Naive thymus-derived CD8-positive, alpha-beta T cell (primary cell): ENCODE measurements at places on chromosomes 12 and 14. TPM values are rescaled to one million over a fixed set of nuclear protein-coding genes. Genes with fewer than 3 reads are reported as not detected.

The ZNF605 gene
- 17.4 TPM for total RNA-seq

The ANHX gene
- total RNA-seq, result not detected

The SLC17A8 gene
- total RNA-seq, result not detected

The C12orf54 gene
- not detected for total RNA-seq

The CD163L1 gene
- total RNA-seq, result 0.33 TPM

The BCL2L14 gene
- total RNA-seq, result not detected

The ABHD12B gene
- total RNA-seq, result not detected

The GPRC5A gene
- total RNA-seq, result not detected

The DNAI7 gene
- total RNA-seq, result 0.82 TPM

- peaks cover 1% of the 10 kb centered on the region for H3K36me3 ChIP-seq
- no peak for DNase-seq
- H3K4me1 ChIP-seq, result peaks cover 35% of the 10 kb centered on the region
These were observed 39.1 kb upstream of the GZMB start for GRCh38 chr14:24673059-24673458.

GRCh38 chr12:53098354-53098981 lies 1.0 kb downstream of the IGFBP6 start:
- peak overlapping the region; percentile 82 for H3K27ac ChIP-seq
- peaks cover 2% of the 10 kb centered on the region for H3K36me3 ChIP-seq
- H3K4me3 ChIP-seq, result peak overlapping the region; percentile 80

DNA sequence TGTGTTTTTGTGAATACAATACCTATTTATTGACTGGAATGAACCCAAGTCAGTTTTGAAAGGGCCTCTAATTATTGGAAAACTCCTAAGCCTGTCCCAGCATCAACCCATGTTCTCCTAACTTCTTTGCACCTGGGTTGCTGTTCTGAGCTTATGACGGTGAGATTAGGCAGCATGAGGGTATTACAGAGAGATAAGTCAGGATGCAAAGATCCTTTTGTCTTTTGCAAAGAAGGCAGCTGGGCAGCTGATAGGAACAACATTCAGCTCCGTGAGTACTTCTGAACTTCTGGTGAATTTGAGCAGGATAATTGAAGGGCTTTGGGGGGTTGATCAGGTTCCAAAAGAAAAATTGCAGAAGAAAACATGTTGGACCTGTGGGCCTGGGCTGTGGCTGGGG lies at the start of gene PDE6H:
PDE6H (plus strand) TSS at position 227 of the 400 bp plus-strand sequence. CDS start 4,971 bp downstream, outside the sequence.
- DNase-seq, result no peak
- H3K27me3 ChIP-seq, result no peaks in the 10 kb centered on the region
- no peaks in the 10 kb centered on the region for H3K36me3 ChIP-seq
- H3K4me1 ChIP-seq, result peaks cover 59% of the 10 kb centered on the region

GRCh38 chr14:97453991-97454390 lies 656.8 kb downstream of the VRK1 start:
- no peak overlapping the region for H3K4me3 ChIP-seq
- peaks cover 18% of the 10 kb centered on the region for H3K4me1 ChIP-seq

GRCh38 chr12:107488666-107489065 lies 196.9 kb upstream of the PWP1 start:
- H3K36me3 ChIP-seq, result no peaks in the 10 kb centered on the region
- H3K4me3 ChIP-seq, result no peak overlapping the region
- H3K4me1 ChIP-seq, result peaks cover 88% of the 10 kb centered on the region
- H3K27ac ChIP-seq, result no peak overlapping the region

GRCh38 chr14:35140718-35141581 lies 18.6 kb downstream of the PRORP start:
- H3K4me1 ChIP-seq, result peaks cover 8% of the 10 kb centered on the region
- no peak for DNase-seq
- H3K36me3 ChIP-seq, result peaks cover 3% of the 10 kb centered on the region
- no peaks in the 10 kb centered on the region for H3K27me3 ChIP-seq
- no peak overlapping the region for H3K27ac ChIP-seq

- H3K4me1 ChIP-seq, result no peaks in the 10 kb centered on the region
- no peaks in the 10 kb centered on the region for H3K36me3 ChIP-seq
- H3K4me3 ChIP-seq, result no peak overlapping the region
- H3K27me3 ChIP-seq, result peaks cover 6% of the 10 kb centered on the region
- DNase-seq, result no peak
These were observed 228.4 kb upstream of the OTX2 start for GRCh38 chr14:57038689-57039088.

GRCh38 chr12:31600252-31600651 lies 9.3 kb upstream of the DENND5B start:
- H3K27me3 ChIP-seq, result peaks cover 19% of the 10 kb centered on the region
- H3K4me3 ChIP-seq, result no peak overlapping the region
- no peak for DNase-seq
- no peaks in the 10 kb centered on the region for H3K36me3 ChIP-seq
- no peak overlapping the region for H3K27ac ChIP-seq
- H3K4me1 ChIP-seq, result no peaks in the 10 kb centered on the region

- peak overlapping the region; percentile 96 for H3K27ac ChIP-seq
- peaks cover 58% of the 10 kb centered on the region for H3K4me1 ChIP-seq
- H3K27me3 ChIP-seq, result no peaks in the 10 kb centered on the region
- DNase-seq, result no peak
- peaks cover 94% of the 10 kb centered on the region for H3K36me3 ChIP-seq
These were observed 44.4 kb downstream of the EVL start for GRCh38 chr14:100109594-100109955.

DNA sequence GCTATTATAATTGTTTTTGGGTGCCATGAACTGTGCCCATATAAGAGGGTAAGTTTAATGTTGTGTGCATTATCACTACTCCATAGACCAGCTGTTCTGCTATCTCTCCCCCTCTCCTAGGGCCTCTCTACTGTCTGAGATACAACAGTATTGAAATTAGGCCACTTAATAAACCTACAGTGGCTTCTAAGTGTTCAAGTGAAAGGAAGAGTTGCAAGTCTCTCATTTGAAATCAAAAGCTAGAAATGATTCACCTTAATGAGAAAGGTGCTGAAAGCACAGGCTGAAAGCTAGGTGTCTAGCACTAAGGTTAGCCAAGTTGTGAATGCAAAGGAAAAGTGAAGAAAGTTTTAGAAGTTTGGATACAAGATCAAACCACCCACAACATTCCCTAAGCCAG lies 168.0 kb downstream of the SLC16A7 start:
- H3K27me3 ChIP-seq, result no peaks in the 10 kb centered on the region
- H3K4me3 ChIP-seq, result no peak overlapping the region
- peaks cover 18% of the 10 kb centered on the region for H3K36me3 ChIP-seq
- peaks cover 6% of the 10 kb centered on the region for H3K4me1 ChIP-seq

DNA sequence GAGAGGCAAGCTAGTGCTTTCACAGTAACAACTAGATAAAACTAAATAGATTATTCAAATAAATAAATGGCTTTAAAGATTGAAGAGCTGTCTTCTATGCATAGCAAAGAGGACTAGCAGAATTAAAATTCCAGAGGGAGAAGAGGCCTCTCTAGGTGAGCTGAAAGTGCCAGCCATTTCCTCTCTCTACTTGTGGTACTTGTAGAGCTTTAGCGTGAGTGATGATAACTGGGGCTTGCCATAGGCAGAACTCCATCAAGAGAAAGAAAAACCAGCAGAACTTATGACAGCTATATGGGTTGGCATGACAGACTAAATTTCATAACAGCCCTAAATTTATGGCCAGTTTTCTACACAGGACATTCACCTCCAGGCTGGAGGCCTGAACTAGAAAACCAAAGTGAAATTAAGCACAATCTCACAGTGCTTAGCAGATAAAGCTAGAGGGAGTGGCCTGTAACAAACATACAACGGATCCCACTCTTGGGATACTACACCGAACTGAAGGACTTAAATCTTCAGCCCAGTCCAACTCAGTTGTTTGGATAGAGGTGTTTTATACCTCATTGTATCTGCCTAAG lies 11.0 kb downstream of the SPTLC2 start:
- DNase-seq, result no peak
- no peak overlapping the region for H3K27ac ChIP-seq

GRCh38 chr12:107169200-107169599 lies 75.9 kb upstream of the CRY1 start:
- DNase-seq, result no peak
- H3K4me3 ChIP-seq, result no peak overlapping the region
- H3K36me3 ChIP-seq, result no peaks in the 10 kb centered on the region
- no peak overlapping the region for H3K27ac ChIP-seq
- no peaks in the 10 kb centered on the region for H3K4me1 ChIP-seq

DNA sequence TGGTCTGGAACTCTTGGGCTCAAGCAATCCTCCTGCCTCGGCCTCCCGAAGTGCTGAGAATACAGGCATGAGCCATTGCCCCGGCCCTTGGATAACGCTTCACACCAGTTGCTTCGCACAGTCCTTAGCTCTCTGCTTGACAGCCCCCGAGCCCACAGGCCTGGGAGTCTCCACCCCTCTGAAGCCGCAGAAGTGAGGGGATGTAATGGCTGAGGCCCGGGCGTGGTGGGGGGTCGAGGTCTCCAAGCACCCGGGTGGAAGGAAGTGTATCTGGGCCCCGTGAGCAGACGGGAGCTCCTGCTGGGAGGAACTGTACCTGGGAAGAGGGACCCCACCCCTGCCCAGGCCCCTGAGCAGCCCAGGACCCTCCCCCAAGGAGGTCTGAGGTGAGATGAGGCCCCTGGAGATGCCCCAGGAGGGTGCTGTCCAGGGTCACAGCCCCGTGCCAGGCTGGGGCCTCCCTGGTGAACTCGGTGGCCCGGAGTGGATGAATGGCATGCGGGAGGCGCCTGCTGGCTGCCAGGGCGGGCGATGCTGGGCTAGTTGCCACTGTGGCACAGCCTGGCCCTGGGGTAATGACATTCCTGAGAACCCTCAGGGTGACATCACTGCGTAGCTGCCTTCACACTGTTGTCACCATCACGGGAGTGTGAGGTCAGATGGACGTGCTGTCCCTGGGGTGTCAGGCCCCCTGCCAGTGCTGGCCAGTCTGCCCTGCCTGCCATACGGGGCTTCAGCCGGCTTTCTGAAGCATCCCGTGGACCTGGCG lies 48.9 kb downstream of the KIF26A start:
- peaks cover 4% of the 10 kb centered on the region for H3K27me3 ChIP-seq
- DNase-seq, result no peak
- no peaks in the 10 kb centered on the region for H3K36me3 ChIP-seq

GRCh38 chr12:132695431-132695830 lies 8.0 kb downstream of the PXMP2 start:
- peaks cover 3% of the 10 kb centered on the region for H3K4me1 ChIP-seq
- no peak overlapping the region for H3K4me3 ChIP-seq
- DNase-seq, result no peak
- H3K27me3 ChIP-seq, result no peaks in the 10 kb centered on the region

DNA sequence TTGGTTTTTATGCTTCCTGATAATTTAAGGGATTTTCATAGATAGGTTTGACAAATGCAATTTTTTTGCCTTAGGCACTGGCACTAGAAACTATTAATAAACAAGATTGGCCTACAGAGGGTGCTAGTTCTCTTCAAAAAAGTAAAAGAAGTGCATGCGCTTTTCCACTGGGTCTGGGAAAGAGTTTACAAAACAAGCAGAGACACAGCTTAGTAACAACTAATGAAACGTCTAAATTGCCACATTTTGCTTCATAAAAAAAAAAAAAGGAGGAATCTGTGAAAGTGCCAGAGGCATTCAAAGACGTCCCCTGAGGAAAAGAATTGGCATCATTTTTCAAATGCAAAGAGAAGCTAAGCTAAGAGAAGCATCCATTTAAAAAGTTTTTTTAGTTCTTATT lies 58.3 kb upstream of the EEA1 start:
- peaks cover 11% of the 10 kb centered on the region for H3K4me1 ChIP-seq
- H3K4me3 ChIP-seq, result no peak overlapping the region
- H3K27me3 ChIP-seq, result peaks cover 6% of the 10 kb centered on the region
- DNase-seq, result peak; percentile 61
- no peak overlapping the region for H3K27ac ChIP-seq
- no peaks in the 10 kb centered on the region for H3K36me3 ChIP-seq

- no peak for DNase-seq
- H3K27ac ChIP-seq, result no peak overlapping the region
- H3K27me3 ChIP-seq, result peaks cover 3% of the 10 kb centered on the region
- H3K4me3 ChIP-seq, result no peak overlapping the region
- H3K36me3 ChIP-seq, result no peaks in the 10 kb centered on the region
These were observed 9.8 kb upstream of the PARP11 start for GRCh38 chr12:3882896-3883564.

- H3K4me1 ChIP-seq, result peaks cover 2% of the 10 kb centered on the region
- no peak overlapping the region for H3K4me3 ChIP-seq
- H3K27me3 ChIP-seq, result no peaks in the 10 kb centered on the region
These were observed 782.9 kb downstream of the BCL11B start for GRCh38 chr14:98489115-98489514.

DNA sequence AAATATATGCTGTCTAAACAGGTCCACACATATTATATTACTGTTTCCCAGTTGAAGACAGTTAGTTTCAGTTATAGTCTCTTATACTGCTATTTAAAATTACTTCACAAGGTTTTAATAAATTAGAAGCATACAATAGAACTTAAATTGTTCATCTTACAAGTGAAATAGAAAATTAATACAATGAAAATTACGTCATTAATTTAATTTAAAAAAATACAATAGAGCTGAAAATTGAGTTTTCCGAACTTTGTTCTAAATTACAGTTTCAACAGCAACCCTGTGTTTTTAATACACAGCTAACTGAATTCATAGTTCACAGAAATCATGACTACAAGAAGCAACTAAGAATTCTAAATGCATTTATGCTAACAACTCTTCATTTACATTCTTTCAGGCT lies 525.7 kb upstream of the FOXG1 start:
- H3K4me3 ChIP-seq, result no peak overlapping the region
- H3K27me3 ChIP-seq, result no peaks in the 10 kb centered on the region
- no peaks in the 10 kb centered on the region for H3K36me3 ChIP-seq
- no peak overlapping the region for H3K27ac ChIP-seq
- no peaks in the 10 kb centered on the region for H3K4me1 ChIP-seq

DNA sequence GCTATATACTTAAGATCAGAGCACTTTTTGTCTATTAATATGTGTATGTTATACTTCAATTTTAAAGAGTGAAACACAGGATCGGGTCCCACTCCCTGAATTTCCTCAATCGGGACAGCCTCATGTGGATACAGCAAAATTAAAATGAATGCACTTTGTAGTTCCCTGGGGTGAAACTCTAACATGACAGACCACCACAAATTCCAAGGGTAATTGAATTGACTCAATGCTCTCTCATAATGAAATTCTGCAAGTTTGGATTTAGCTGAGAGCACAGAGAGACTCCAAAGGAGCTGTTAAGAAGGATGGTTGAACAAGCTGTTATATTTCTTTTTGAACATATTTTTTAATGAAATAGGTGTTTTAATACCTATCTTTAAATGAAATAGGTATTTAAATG lies 413.6 kb downstream of the GXYLT1 start:
- H3K27me3 ChIP-seq, result no peaks in the 10 kb centered on the region
- no peak for DNase-seq
- H3K4me1 ChIP-seq, result no peaks in the 10 kb centered on the region

- no peak overlapping the region for H3K27ac ChIP-seq
- no peak for DNase-seq
- no peaks in the 10 kb centered on the region for H3K36me3 ChIP-seq
- H3K27me3 ChIP-seq, result no peaks in the 10 kb centered on the region
These were observed 1785.1 kb upstream of the FLRT2 start for GRCh38 chr14:83744891-83745290.

- peaks cover 7% of the 10 kb centered on the region for H3K4me1 ChIP-seq
- peaks cover 45% of the 10 kb centered on the region for H3K27me3 ChIP-seq
- no peak for DNase-seq
- no peaks in the 10 kb centered on the region for H3K36me3 ChIP-seq
- H3K27ac ChIP-seq, result no peak overlapping the region
These were observed 1.2 kb upstream of the ALX1 start for GRCh38 chr12:85278598-85279448.
